ENCODE measurements at places on chromosomes 3 and 15. TPM values are rescaled to one million over a fixed set of nuclear protein-coding genes. Genes with fewer than 3 reads are reported as not detected.

The CFAP20DC gene
- 2.3 TPM for total RNA-seq

The CCDC50 gene
- 25.0 TPM for total RNA-seq

The TM4SF4 gene
- 30.7 TPM for total RNA-seq

The CNTN4 gene
- not detected for total RNA-seq

The PCOLCE2 gene
- total RNA-seq = 38.2 TPM

The MCTP2 gene
- total RNA-seq = not detected

All from A549 treated with CpdA at 1 μM for 4 hours (cell line).